ENCODE measurements at places on chromosomes 7 and 10.
A peak's percentile ranks its signal among the peaks of the same experiment; 100 is the strongest.

- DNase-seq: no peak
These were observed 117.5 kb upstream of the UNC5B start for GRCh38 chr10:71094712-71095390.

DNA sequence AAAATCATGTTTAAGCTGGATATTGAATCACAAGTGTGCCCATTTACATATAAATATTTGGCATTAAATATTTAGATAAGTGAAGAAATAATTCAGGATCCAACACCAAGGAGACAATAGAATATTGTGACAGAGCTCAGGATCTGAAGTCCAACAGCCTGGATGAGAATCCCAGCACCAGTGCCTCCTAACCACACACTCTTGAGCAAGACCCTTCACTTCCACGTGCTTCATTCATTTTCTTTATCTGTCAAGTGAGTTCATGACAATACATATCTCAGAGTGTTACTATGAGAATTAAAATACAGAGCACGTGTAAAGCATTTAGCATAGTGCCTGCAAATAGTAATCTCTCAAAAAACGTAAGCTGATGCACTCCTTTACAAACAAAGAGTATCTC, 78.4 kb upstream of the IKZF1 start:
- no peak for DNase-seq

- DNase-seq: no peak
These were observed 391.4 kb upstream of the ETV1 start for GRCh38 chr7:14380881-14381280.

DNA sequence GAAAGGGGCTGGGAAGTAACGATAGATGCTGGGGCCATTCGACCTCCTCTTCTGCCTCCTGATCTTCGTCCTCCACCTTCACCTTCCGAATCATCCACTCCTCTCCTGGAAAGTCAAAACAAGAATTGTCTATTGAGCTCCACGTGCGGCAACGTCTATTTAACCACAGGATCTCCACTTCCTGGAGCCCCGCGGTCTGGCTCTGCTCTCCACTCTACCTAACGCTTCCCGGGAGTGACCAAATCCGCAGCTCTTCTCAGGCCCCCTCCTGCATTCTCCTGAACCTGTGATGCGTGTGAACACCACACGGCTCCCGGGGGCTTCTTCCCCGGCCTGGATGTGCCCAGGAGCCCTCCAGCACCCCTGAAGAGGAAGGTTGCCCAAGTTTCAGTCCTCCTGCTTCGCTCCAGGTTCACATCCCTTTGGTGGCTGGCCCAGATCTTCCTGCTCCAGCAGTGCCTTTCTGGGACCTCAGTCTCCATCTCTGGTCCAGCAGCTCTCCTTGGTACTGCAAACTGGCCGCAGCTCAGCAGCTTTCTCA, 7.2 kb downstream of the ZNF467 start:
- no peak for DNase-seq

DNA sequence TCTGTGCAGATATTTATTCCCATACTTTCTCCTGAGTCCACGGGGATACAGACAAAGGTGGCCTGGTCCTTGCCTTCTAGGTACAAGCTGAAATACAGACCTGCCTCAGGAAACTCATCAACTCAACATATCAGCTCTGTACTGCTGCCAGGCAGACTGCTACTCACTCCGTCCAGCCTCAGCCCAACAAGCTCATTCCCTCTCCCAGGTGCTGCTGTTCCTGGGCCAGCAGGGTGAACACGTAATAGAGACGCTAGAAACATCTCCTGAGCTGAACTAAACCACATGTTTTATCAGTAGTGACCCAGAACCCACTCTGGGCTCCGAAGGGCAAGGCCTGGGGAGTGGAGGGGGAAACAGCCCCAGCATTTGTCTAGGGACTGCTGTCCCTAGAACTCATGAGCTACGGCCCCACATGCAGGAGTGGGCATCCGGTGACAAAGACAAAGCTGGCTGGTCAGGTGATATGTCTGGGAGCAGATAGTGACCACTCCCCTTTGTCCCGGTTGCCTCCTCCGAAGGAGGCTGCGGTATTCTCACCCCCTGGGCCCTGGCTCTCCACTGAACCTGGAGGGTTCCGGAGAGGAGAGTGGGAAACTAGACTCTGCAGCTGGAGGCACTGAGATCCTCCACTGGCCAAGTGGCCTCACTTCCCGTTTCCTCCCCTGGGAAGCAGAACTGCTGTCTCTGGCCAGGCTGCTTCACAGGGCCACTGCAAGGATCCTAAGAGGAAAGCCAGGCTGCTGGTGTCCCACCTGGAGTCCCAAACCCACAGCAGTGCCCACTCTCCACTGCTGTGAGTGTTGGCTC, 116.1 kb downstream of the FAM53B start:
- DNase-seq: no peak

DNA sequence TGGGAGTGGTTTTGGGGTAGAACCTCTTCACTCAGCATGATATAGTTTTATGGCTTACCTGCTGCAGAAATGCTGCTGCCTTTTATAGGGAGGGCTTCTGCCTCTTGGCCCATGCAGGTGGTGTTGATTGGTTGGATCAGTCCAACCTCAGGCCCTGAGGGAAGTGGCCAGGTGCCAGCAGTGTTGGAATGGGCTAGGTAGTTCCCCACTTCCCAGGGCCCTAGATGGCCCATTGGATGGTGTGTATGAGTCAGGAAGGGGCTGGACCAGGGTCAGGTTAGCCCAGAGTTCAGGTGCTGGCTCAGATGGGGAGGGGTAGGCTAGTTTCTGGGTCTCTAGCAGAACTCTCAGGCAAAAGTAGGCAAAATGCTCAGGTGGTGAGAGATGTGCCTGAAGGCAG, 455.5 kb downstream of the CCSER2 start:
- DNase-seq: no peak

GRCh38 chr10:84696610-84697009, 368.2 kb downstream of the CCSER2 start:
- DNase-seq: no peak

GRCh38 chr10:80462981-80463741, 9.1 kb downstream of the TSPAN14 start:
- no peak for DNase-seq

DNA sequence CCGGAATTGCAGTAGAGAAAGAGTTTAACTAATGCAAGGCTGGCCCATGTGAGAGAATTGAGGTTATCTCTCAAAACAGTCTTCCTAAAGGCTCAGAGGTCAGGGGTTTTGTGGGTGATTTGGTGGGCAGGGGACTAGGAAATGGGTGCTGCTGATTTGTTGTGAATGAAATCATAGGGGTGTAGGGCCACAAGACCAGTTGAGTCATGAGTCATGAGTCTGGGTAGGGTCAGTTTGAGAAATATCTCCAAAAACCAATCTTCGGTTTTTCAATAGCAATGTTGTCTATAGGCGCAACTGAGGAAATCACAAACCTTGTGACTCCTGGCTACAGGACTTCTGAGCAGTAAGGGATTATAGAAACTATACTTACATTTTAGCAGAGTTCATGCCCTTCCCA, 460.0 kb upstream of the NRP1 start:
- DNase-seq: no peak

- no peak for DNase-seq
These were observed 484.2 kb downstream of the PLXNA4 start for GRCh38 chr7:132092106-132092505.

- DNase-seq: no peak
These were observed 467.7 kb downstream of the PLXNA4 start for GRCh38 chr7:132108563-132108962.

DNA sequence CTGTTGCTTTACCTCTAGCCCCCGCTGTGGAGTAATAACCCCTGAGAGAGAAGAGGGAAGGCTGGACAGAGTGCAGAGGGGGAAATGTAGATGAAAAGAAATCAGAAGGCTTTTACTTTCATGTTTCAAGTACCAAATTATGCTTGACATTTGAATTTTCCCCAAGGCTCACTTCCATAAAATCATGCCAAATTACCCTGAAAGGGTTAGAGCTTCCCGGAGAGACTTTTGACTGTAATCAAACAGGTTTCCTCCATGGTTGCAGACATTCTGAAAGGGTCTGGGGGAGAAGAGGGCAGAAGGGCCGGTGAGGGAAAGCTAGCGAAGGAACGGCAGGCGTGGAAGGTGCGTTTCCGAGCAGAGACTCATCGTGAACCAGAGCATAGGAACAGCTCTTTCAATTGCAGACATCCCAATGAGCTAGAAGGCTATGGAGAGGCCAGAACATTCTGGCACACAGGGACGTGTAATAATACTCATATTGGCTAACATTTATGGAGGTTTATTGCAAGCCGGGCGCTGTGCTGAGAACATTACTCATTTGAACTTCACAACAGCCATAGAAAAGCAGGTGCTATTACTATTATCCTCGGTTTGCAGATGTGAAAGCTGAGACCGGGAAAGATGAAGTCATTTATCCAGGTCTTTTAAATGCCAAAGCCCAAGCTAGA, 620.8 kb upstream of the AUTS2 start:
- DNase-seq: no peak

GRCh38 chr7:137880432-137880831, 33.7 kb upstream of the DGKI start:
- no peak for DNase-seq

DNA sequence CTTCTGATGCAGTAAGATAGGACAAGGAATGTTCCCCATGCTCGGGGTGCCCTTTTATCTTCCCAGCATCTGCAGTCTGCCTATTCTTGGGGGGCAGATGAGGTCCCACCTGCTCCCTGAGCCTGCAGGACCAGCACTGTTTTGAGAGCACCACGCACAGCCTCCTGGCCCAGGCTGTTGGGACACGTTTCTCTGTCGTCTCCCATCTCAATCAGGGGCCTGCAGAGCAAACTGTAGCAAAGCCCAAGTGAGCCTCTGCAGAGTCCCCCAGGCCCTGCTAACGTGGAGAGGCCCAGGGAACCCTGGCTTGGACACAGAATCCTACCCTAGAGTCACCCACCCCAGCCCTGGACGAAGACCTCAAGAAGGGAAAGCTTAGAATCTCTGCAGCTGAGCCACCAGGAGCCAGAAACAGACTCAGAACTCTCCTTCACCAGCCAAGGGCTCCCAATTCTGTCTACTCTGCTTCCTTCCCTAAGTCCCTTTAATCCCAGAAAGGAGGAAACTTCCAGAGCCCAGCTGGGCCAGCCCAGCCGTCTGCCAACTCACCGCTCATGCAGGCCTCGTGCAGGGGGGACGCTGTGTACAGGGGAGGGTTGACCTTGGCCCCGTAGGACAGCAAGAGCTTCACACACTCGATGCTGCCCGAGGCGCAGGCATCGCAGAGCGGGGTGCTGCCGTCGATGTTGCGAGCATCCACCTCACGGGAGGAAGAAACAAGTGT, 15.6 kb downstream of the ASB13 start:
- DNase-seq: no peak

DNA sequence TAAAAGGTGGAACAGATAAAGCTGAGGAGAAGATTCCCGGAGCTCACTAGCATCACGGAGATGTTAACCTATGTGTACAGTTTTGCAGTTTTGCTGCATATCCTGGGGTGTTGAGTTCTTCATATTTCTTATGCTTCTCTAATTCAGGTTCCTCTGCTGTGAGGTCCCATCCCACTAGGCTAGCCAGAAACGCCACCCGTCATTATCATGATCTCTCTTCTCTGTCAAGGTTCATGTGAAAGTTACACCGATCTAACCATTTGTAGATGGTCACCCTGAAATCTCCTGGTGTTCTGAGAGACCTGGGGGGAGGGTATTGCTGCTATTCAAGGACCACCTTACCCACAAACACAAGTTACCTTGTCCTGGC, 136.3 kb downstream of the CCDC71L start:
- DNase-seq: no peak

GRCh38 chr10:92239600-92240288, 51.1 kb downstream of the CPEB3 start:
- no peak for DNase-seq

DNA sequence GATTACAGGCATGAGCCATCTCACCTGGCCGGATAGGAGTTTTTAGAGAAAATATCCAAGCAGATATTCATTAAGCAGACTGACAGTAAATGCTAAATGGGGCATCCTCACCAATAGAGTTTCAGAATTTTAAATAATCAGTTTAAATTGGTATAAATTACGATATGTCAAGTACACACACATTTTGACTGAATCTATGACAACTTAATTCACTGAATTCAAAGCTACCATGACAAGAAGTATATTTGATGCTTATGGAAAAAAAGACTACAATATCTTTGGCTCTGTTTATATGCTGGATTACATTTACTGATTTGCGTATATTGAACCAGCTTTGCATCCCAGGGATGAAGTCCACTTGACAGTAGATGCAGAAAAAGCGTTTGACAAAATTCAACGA, 774.7 kb downstream of the PCDH15 start:
- DNase-seq: no peak

- peak; percentile 37 for DNase-seq
These were observed 982 bp downstream of the SFXN3 start for GRCh38 chr10:101031796-101032636.

- no peak for DNase-seq
These were observed 167.2 kb downstream of the AKR1D1 start for GRCh38 chr7:138243430-138243829.

- no peak for DNase-seq
These were observed 17.7 kb upstream of the TARP start for GRCh38 chr7:38291117-38291647.

DNA sequence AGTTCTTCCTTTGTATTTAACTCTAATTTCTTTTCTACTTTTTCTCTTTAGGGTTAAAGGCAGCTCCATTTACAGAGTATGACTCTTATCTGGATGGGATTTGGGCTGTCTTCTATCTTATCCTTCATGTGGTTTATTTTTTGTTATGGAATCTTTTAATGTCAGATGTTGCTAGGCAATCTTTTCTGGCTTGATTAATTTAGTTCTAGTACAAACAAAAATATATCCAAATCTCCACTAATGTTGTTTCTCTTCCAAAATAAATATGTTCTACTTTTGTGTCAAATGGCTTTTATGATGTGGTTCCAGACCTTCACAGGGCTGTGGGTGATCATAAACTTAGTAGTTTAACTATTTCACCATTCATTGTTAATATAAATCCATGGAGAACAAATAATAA, 246.9 kb downstream of the AHR start:
- no peak for DNase-seq

- DNase-seq: peak; percentile 52
These were observed at the start of gene NPM3 for GRCh38 chr10:101782811-101783735. NPM3 (minus strand) TSS chr10:101783446; CDS start chr10:101783390, 56 bp downstream.

DNA sequence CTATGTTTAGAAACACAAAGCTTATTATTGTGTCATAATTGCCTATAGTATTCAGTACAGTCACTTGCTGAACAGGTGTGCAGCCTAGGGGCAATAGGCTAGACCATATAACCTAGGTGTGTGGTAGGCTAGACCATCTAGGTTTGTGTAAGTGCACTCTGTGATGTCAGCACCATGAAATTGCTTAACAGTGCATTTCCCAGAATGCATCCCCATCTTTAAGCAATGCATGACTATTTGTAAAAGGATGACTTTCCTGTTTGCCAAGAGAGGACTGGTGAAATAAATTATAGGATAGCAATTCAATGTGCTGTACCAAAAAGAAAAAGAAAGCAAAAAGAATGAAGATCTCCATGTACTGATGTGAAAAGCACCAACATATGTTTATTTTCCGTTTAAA, 288.7 kb upstream of the AUTS2 start:
- no peak for DNase-seq

DNA sequence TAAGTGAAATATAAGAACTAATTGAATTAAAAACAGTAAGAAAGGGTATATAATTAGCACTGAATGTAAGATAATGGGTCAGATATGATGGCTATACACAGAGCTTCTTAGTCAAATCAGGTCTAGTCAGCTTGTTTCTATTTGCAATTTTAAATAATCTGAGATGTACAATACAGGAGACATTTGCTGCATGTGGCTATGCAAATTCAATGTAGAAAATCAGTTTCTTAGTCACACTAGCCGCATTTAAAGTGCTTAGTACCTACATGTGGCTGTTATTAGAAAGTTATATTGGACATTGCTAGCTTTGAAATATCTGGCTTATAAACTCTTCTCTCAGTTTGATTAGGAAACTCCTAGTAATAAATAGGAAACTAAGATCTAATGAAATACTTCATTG, 25.3 kb downstream of the CCDC7 start:
- no peak for DNase-seq

GRCh38 chr7:98348726-98349474, 52.0 kb downstream of the BAIAP2L1 start:
- DNase-seq: no peak

All from stimulated activated CD4-positive, alpha-beta T cell treated with anti-CD3 and anti-CD28 coated beads, TNF-alpha, amount 100 ng/mL, for 1 hour (primary cell).